ENCODE measurements at places on chromosomes 3 and 15.

GRCh38 chr3:73141525-73141924 lies 80.1 kb downstream of the EBLN2 start:
- DNase-seq: no peak

GRCh38 chr15:45291822-45292582 lies 40.0 kb downstream of the SLC28A2 start:
- no peak for DNase-seq

DNA sequence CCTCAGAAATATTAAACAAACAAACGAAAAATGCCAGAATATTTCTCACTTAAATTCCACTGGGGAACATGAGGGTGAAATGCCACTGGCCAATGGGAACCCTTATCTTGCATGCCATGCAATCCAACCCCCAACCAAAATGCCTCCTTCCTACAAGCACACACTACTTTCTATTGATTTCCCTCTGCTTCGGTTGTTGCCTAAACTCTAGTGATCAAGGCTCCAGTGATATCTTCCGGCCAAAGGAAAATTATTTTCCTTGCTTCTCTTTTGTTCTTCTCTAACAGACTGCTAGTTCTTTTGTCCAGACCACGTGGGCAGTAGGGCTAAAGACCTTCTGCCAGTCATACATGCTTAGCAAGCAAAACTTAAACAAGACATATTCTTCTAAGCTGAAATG lies 115.7 kb downstream of the TMCC1 start:
- no peak for DNase-seq

DNA sequence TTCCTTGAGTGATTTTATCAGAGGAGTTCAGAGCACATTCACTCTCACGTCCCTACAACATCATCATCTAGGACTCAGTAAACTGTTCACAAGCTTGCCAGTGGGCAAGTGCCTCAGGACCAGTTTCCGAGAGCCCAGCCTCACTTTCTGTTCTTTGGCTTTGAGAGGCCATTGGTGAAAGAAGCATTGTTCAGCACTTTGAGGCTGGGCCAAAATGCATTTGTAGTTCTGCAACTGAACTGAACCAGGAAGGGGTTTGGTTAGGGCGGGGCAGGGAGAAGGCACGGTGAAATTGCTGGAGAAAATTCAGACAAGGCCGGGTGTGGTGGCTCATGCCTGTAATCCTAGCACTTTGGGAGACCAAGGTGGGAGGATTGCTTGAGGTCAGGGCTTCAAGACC lies 222.1 kb upstream of the CHRM5 start:
- no peak for DNase-seq

- DNase-seq: no peak
Observed at GRCh38 chr3:141006344-141006743, 44.8 kb upstream of the SPSB4 start.

- DNase-seq: no peak
Observed at GRCh38 chr3:33146791-33147445, 33.1 kb downstream of the CRTAP start.

GRCh38 chr3:35663471-35663870 lies 24.1 kb downstream of the ARPP21 start:
- DNase-seq: no peak

GRCh38 chr15:101277943-101278564 lies 769 bp upstream of the SELENOS start:
- no peak for DNase-seq
